DMS153 (cell line): ENCODE measurements at places on chromosomes 11 and 22.

- DNase-seq: peak; percentile 40
Observed at GRCh38 chr11:65637794-65638419, at the start of gene SIPA1. Gene SIPA1 (plus strand): TSS chr11:65638101. CDS start chr11:65640922, 2,821 bp downstream.

GRCh38 chr11:42709216-42709615 is 602.6 kb upstream of the API5 start:
- no peak for DNase-seq

DNA sequence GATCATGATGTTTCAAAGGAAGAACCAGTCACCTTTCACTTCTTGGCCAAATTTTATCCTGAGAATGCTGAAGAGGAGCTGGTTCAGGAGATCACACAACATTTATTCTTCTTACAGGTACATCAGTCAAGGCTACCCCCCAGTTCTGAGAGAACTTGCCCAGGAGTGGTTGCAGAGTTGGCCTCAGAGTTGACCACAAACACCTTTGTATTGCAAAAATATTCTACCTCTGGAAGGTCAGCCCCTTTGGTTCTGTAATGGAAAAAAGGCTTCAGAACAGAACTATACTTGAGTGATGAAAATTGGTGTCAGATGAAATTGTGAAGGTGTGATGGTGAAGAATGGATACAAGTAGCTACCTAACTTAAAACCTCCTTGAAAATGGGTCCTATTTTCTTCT is 35.7 kb downstream of the NF2 start:
- no peak for DNase-seq

GRCh38 chr11:83235825-83236224 is 42.3 kb downstream of the ANKRD42 start:
- DNase-seq: no peak

GRCh38 chr11:19786644-19787043 is 74.0 kb downstream of the NAV2 start:
- no peak for DNase-seq

GRCh38 chr11:125457814-125458343 is 38.2 kb downstream of the FEZ1 start:
- no peak for DNase-seq

DNA sequence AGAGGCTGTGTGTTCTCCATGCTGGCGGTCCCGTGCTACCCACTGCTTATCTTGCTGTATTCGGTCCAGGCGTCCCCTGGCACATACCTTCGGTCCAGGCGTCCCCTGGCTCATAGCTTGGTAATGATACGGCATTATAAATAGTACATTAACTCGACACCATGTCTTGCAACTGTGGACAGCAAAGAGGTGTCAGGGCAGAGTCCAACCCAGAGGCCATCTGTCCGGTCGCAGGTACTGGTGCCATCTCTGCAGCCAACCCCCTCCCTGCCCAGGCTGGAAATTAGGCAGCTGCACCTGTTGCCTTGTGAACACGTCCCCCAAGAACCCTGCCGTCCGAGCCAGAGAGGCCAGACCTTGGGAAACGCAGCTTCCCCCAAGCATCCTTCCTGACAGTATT is 634.3 kb downstream of the BRD1 start:
- no peak for DNase-seq

DNA sequence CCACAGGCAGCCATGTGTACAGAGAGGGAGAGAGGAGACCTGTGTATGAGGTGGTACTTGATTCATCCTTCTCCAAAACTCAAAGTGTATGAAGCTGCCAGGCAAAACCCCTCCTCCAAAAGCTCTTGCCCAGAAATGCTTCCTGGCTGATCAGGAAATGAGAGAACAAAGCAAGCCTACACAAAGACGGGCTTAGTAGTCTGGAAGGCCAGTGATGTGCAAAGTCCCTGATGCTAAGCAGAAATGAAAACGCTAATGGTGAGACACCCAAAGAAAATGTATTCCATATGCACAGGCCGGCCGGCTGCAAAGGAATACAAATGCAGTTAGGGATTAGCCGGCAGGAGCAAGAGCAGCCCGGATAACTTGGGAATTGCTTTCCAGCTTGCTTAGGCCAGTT is 234.9 kb upstream of the CADM1 start:
- no peak for DNase-seq

DNA sequence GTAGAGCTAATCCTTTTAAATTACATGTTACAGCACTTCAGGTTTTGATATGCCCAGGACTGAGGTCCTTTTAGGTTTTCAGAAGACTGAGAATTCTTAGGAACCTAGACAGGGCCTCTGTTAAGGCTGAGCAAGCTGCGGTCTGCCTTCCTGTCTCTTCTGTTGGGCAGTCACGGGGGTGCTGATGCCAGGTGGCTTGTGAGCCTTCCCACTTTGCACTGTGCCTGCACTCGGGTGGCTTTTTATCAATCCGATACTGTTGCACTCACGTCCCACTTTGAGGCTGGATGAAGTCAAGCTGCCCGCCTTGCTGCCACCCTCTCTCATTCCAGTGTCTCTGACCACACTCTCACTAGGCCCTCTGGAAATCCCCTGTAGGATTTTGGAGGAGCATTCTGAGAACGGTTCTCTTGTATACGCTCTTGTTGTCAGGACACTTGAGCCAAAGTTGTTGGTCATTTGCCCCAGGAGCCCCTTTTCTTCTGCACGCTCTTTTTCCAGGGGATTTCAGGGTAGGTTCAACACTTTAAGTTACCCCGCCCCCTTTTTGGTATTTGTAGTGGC is 141.8 kb downstream of the TEAD1 start:
- DNase-seq: no peak

GRCh38 chr11:118051611-118052461 is 25.0 kb upstream of the TMPRSS4 start:
- no peak for DNase-seq

- no peak for DNase-seq
Observed at GRCh38 chr22:49685116-49685515, 142.6 kb downstream of the BRD1 start.

GRCh38 chr11:65131417-65131776 is 2.9 kb downstream of the SYVN1 start:
- no peak for DNase-seq

GRCh38 chr11:28284196-28284595 is 176.0 kb downstream of the METTL15 start:
- no peak for DNase-seq
